ENCODE measurements at places on chromosomes 12 and 14.
A peak's percentile ranks its signal among the peaks of the same experiment; 100 is the strongest.

DNA sequence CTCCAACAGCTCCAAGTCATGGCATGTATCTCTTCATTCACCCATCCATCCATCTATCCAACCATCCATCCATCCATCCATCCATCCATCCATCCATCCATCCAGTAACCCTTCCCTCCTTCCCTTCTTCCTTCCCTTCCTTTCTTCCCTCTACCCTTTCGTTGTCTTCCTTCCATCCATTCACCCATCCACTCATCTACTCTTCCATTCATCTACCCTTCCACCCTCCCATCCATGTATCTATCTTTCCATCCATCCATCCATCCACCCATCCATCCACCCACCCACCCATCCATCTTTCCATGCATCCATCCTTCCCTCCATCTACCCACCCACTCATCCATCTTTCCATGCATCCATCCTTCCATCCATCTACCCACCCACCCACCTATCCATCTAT, 53.2 kb upstream of the FBXO21 start:
- DNase-seq: no peak

- DNase-seq: no peak
Measured at GRCh38 chr12:93743229-93743998, 66.2 kb downstream of the CRADD start.

GRCh38 chr12:128450810-128451209, 183.8 kb downstream of the TMEM132C start:
- no peak for DNase-seq

DNA sequence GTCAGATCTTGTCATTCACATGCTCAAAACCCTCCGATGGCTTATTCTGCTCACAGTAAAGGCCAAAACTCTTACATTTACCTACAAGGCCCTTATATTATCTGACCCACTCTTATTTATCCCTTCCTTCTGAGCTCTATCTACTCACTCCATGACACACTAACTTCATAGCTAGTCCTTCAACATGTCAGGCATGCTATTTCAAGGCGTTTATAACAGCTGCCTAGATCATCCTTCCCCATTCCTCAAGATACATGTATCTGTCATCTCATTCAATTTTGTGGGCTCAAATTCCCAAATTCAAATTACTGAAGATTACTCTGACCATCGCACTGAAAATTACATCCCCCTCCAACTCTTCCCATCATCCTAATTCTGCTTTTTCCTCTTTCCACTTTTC, 6.9 kb downstream of the MIS18BP1 start:
- DNase-seq: no peak

DNA sequence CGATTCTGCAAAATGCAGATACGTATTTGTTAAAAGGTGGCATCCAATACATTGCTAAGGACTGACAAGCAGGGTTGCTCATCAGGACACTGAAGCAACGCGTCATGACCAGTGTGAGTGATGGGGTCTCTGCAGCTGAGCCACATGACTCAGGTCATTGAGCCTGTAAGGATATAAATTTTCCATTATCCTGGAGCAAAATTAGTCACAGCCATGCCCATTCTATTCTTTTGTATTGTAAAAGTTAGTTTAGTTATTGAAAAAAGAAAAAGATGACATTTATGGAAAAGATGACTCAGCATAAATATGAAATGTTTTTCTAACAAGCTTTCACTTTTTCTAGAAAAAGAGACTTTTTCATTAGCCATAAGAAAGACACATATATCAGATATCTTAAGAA, 268.0 kb upstream of the TMEM132C start:
- DNase-seq: no peak

GRCh38 chr12:120231316-120232011, 30.6 kb upstream of the RPLP0 start:
- DNase-seq: peak; percentile 63

- DNase-seq: no peak
Measured at GRCh38 chr12:15322164-15323061, at the start of gene PTPRO. PTPRO (plus strand) TSS chr12:15322508.

DNA sequence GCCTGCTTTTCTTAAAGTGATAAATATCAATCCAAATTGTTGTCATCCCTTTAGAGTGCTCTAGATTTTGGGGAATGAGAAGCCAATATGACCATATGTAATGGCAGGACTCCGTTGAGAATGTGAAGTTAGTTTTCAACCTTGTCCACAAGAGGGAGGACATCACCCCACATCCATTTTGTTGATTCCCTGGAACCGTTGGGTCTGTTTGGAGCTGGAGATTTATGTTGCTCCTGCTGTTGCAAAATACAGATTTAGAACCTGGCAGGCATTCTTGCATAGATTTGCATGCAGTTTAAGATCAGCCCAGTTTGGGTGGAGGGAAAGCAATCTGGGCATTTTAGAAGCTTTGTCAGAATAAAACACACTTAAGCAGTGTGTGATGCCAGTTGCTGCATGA, 620.1 kb downstream of the NRXN3 start:
- no peak for DNase-seq

- no peak for DNase-seq
Measured at GRCh38 chr14:76830556-76830955, 4.3 kb downstream of the LRRC74A start.

DNA sequence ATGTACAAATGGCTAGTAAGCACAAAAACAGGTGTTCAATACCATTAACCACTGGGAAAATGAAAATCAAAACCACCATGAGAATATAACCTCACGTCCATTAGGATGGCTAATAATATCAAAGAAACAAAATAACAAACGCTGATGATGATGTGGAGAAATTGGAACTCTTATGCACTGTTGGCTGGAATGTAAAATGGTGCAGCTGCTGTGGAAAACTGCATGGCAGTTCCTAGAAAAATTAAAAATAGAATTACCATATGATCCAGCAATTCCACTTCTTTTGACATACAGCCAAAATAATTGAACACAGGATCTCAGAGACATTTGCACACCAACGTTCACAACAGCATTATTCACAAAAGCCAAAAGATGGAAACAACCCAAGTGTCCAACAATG, 51.5 kb downstream of the TMPRSS12 start:
- no peak for DNase-seq

DNA sequence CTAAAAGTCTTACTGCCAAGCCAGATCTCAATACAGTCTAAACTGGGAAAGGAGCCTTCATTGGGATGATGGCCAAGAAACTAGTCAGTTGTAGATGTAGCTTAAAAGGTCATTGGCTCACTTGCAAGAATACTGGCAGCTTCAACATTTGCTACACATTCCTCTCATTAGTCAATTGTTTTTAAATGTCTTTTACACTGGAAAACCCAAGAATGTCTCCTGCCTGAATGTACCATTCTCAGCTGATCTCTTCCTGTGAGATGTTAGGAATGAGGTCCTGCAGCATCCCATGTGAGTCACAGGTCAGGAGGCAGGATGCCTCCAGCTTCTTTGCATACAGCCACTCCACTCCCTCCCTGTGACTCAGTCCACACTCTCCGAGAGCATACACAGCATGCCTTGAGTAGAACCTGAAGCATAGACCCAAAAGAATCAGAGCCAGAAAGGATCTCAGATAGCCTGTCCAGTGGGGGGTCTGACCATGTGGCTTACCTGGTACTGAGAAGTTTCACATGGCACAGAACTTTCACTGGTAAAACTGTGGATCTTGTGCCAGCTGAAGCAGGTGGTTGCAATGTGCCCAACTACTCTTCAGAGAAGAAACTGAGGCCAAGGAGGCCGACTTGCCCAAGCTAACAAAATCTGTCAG, 56.0 kb upstream of the HECTD1 start:
- peak; percentile 79 for DNase-seq

DNA sequence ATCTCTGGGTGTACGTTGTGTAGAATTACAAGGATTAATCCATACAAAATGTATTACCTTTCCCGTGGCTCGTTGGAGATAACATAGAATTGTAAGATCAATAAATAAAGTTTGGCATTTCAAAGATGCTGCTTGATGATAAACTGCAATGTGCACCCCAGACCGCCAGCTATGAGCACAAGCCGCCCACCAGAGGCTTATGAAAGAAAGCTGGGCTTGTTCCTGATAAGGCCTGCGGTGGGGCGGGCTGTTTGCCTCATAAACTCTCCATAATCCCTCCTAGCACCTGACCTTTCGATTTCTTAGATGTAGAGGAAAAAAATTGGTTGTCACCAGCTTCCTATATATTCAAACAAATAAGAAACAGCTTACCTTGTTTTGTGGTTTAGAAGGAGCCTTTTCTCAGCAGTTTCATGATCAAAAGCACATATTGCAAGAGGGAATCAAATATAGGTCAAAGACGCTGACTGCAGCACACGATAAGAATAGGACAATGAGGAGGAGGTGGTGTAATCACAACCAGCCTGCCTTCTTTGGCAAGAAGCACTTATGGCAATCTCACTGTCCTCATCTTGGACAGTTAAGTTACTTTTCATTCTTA, 293.6 kb downstream of the RMST start:
- no peak for DNase-seq

- DNase-seq: no peak
Measured at GRCh38 chr14:95095996-95096395, 61.3 kb downstream of the DICER1 start.

DNA sequence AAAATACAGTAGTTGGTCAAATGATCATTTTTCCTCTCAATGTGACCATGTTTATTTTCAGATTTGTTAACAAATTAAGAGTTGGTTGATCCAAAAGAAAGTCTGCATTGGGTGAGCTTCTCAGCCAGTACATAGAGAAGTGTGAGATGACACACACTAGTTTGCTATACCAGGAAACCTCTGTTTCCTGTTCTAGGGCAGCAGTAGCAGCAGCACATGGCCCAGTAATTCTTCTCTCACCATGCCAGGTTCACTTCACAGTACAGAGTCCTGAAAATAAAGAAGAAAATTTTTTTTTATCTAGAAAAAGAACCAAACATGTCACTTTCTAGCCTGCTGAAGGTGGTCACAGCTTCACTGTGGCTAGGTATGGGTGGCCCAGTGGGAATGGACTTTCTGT, 250.2 kb upstream of the OR4E1 start:
- DNase-seq: no peak

GRCh38 chr14:64421166-64421565, 33.0 kb downstream of the MTHFD1 start:
- no peak for DNase-seq

- DNase-seq: no peak
Measured at GRCh38 chr14:92247341-92247740, 75.6 kb upstream of the SLC24A4 start.
